ENCODE measurements at places on chromosomes 3 and 15. TPM values are rescaled to one million over a fixed set of nuclear protein-coding genes. Genes with fewer than 3 reads are reported as not detected.

Gene PRKCD
- total RNA-seq: 6.9 TPM

Gene CYP8B1
- total RNA-seq: 0.11 TPM

Gene GOLGA6B
- total RNA-seq: not detected

Gene PLCH1
- 0.29 TPM for total RNA-seq

Gene CTXND1
- total RNA-seq: 0.08 TPM

Gene EPHB1
- 1.6 TPM for total RNA-seq

Gene ADAMTS7
- 2.0 TPM for total RNA-seq

Gene TTC21A
- total RNA-seq: 3.9 TPM

Gene LEKR1
- 1.2 TPM for total RNA-seq

Gene SLC35G2
- total RNA-seq: 21.1 TPM

Gene RPL32
- 3,265 TPM for total RNA-seq

Gene MFGE8
- total RNA-seq: 38.1 TPM

Gene POPDC2
- 0.19 TPM for total RNA-seq

Gene B3GNT5
- total RNA-seq: 3.1 TPM

Gene GABRR3
- not detected for total RNA-seq
